ENCODE measurements at places on chromosomes 7 and 10.

- no peak for DNase-seq
Observed at GRCh38 chr10:72761498-72761897, 69.6 kb downstream of the MCU start.

DNA sequence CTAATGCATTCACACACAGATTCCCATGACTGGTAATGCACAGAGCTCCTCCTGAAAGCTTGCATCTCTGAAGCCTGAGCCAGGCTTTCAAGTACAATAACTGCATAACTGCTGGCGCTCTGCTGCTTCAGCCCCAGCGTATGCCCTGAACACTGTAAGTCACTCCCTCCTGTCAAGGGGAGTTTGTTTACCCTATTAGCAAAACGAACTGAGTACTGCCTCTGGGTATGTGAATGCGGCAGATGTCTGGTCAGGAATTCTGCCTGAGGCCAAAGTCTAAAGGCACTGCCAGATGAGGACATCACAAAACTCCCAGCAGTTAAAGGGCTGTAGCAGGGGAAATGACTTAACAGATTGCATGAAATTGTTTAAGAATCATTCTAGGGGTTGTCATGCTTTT is 97.7 kb downstream of the NRCAM start:
- no peak for DNase-seq

DNA sequence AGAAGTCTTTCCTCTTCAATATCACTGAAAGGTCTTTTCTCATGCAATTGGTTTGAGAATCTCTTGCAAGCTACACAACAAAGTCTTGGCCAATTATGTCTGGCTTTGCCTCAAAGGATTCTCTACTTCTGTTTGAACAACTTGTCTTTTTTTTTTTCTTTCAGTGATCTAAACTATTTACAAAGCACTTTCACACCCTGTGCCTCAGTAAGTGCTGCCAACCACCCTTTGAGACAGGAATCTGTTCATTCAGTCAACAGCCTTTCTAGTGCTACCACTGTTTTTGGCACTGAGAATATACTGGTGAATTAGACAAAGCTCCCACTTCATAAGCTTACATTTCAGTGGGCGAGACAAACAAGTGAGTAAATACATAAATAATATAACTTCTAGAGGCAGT is 26.9 kb upstream of the SDK1 start:
- no peak for DNase-seq

- DNase-seq = peak; percentile 91
Observed at GRCh38 chr10:79347894-79348639, 798 bp downstream of the PPIF start.

- DNase-seq = peak; percentile 25
Observed at GRCh38 chr7:22445140-22445743, 54.7 kb downstream of the STEAP1B start.

GRCh38 chr7:9781710-9782109 is 1192.0 kb upstream of the PHF14 start:
- no peak for DNase-seq

- DNase-seq = no peak
Observed at GRCh38 chr7:117937049-117937752, 64.0 kb upstream of the CTTNBP2 start.

GRCh38 chr7:40194745-40195144 is 59.9 kb downstream of the SUGCT start:
- DNase-seq = no peak

- no peak for DNase-seq
Observed at GRCh38 chr7:156579566-156579965, 61.0 kb upstream of the RNF32 start.

DNA sequence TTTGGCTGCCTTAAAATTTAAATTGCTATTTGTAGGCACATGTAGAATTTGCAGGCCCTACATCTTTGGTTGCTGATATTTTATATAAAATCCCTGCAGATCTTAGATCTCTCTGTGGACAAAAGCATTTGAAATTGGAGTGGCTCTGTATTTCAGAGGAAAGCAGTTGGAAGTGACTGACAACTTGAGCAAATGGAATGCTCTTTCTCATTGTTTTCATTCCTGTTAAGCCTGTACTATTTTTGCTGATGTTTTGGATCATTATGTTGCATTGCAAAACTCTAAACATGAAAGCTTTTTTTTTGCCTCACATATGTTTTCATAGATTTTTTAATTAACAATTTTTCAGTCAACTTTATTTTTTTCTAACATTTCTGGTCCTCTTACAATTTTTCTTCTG is 251.2 kb upstream of the MDFIC start:
- DNase-seq = no peak

DNA sequence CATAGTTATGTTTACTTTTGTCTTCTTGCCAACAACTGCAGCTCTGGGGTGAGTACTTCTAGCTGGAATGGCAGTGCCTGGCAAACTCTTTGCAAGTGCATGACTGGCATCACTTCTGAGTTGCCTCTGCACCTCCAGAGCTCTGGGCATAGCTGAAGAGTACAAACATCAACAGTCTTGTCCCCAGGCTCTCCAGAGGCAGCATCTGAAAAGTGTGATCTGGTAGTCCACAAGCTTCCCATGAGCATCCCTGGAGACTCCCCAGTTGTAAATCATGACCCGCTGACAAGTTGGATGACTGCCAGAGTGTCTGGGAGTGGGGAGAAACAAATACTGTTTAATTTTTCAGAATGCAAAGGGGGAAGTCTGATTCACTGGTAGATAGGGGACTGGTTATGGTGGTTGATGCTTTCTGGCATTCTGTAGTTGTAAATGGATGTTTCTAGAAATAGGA is 138.9 kb upstream of the CDK13 start:
- DNase-seq = peak; percentile 56

GRCh38 chr10:77841711-77842375 is 84.7 kb downstream of the DLG5 start:
- no peak for DNase-seq

GRCh38 chr7:8141070-8141469 is 120.9 kb downstream of the ICA1 start:
- no peak for DNase-seq

DNA sequence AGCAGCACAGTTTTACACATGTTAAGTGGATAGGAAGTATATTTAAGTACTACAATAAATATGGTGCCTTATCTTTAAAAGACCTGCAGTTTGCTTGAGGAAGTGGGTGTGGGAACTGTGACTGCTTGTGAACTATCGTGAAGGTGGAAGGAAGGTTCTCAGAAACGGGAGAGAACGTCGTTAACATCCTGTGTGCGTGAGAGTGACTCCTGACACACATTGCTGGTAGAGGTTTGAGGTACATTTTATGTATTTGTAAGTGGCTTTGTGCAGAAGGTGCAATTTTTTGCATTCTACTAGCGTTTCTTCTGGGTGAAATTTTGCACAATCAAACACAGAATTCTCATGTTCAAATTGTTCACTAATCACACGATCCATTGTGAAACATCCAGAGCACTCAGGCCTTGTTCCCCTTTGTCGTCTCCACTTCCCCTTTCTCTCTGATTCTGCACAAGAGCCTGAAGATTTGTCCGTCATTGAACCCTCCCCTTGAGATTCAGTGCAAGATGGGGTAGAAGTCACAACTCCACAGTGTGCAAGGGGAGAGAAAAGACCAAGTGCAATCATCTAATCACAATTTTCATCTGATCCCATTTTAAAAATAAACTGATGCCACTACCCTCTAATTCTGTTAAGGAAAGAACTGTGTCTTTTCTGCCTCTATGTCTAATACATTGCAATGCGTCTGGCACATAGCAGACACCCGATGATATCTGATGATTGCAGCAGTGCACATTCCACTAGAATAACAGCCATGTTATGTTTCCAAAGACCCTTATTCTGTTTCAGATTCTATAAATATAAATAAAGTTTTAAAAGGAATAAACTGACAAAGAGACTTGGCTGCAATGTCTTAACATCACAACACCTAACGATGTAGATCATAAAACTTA is 279.9 kb downstream of the NEBL start:
- peak; percentile 89 for DNase-seq

DNA sequence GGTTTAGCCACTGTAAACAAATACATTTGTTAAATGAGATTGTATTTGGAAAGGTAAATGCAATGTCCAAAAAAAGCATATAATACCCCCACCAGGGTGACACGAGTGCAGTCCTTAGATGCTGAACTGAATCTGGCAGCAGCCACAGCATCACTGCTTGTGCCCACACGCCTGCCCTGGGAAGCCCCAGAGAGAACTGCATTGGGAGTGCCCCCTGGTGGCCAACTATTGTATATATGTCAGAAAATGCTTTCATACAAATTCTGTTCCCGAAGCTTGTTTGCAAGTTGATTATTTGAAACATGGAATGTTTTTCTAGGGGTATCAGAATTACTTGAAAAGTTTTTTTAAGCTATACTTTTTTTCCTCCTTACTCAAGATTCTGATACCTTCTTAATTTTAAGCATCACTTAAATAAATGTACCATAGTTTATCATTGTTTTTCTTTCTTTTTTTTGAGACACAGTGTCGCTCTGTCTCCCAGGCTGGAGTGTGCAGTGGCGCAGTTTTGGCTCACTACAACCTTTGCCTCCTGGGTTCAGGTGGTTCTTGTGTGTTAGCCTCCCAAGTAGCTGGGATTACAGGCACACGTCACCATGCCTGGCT is 50.1 kb downstream of the LANCL2 start:
- peak; percentile 91 for DNase-seq

DNA sequence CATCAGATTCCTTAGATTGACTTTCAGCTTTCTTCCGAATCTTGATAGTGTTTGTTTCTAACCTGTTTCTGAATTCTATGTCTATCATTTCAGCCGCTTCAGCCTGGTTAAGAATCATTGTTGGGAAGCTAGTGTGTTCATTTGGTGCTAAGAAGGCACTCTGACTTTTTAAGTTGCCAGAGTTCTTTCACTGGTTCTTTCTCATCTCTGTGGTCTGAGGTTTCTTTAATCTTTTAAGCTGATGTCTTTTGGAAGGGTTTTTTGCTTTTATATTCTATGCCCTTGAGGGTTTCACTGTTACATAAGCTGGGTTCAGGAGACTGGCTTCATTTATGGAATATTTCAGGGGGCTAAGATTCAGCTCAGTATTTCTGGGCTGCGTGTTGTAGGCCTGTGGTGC is 104.5 kb upstream of the PRSS58 start:
- DNase-seq = no peak

GRCh38 chr7:50329775-50330174 is 25.3 kb downstream of the IKZF1 start:
- DNase-seq = no peak

DNA sequence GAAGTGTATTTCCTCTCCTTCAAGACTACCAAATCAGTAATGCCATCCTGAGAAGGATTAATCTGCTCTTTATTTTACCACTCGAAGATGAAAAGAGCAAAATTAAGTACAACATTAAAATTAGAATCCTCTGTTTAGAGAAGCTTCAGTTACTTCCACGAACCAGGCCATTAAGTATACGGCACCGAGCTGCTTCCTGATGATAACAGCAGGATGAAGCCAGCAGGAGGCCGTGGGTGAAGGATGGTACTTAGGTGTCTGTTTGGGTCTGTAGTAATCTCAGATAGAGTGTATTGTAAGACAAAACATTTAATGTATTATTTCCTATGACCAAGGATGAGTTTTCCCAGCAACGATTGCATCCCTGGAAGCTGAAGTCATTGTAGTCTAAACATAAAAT is 362.8 kb downstream of the SFMBT2 start:
- peak; percentile 62 for DNase-seq

- DNase-seq = no peak
Observed at GRCh38 chr10:118516716-118517115, 78.7 kb downstream of the PRLHR start.

DNA sequence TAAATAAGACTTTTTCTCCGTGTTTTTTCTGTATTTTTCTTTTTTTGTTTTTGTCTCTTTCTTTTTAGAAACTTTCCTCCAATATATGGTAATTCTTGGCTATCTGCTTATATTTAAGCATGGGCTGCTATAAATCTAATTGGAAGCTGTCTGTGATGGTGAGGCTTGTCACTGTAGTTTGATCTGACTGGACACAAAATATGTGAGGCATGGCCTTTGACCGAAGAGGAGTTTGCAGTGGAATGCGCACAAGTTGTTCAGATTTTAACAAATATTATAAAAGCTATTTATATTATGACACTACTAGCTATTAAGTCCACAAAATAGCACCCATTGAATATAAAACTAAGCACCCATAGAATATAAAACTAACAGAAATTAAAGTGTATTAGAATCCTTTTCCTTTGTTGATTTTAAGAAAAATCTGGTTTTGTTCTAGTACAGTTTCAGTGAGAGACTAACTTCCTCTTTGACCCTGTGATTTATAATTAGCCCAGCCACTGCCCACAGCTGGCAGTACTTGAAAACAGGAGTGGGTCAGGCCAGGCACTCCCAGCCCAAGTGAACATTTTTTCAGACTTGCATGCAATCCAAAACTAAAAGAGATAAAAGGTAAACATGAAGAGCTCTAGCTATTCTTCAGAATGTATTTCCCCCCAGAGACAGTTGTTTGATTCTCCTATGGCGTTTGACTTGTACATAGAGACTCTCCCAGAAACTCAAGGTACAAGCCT is 69.9 kb upstream of the FGL2 start:
- peak; percentile 16 for DNase-seq

GRCh38 chr7:97187067-97187466 is 69.6 kb downstream of the SDHAF3 start:
- peak; percentile 24 for DNase-seq

DNA sequence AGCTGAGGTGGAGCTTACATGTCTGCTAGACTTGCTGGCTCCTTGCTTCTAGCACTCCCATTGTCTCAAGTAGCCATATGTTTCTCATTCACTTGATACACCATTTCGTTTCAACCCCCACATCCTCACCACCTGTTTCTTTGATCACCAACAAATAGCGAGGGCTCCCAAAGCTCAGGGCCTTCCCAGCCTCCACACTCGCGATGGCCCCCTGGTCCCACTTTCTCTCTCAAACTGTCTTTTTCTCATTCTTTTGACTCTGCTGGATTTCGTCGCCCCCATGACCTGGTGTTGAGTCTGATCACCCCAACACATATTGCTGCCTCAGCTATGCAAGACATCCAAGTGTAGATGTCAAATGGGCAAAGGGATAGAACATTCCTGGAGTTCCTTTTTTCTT is 26.0 kb upstream of the SMNDC1 start:
- no peak for DNase-seq

GRCh38 chr10:69101451-69102095 is 13.7 kb downstream of the SRGN start:
- DNase-seq = peak; percentile 78

GRCh38 chr7:22884911-22885788 is 62.5 kb upstream of the TOMM7 start:
- no peak for DNase-seq

DNA sequence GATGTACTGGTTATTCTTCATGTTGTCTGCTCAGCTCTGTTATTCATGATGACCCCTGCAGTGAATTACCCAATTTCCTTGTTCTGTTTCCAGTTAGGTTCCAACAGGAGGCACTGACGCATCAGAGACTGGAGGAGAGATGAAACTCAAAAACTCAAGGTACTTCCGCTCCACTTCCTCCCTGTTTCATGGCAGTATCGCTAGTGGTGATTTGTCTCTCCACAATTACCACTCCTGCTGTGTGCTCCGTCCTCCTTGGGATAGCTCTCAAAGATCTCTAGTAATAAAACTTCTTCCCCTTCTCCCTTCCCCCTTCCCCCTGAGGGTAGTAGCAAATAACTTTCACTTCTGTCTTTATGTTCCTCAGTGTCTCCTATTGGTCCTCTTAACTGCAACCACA is 107.4 kb upstream of the ABCB5 start:
- DNase-seq = peak; percentile 29
